Hippocampal formation (tissue), 2 donors: ENCODE measurements at places on chromosomes 6 and 20.

GRCh38 chr20:64200740-64201139 lies 36.5 kb downstream of the MYT1 start:
- DNase-seq: no peak

DNA sequence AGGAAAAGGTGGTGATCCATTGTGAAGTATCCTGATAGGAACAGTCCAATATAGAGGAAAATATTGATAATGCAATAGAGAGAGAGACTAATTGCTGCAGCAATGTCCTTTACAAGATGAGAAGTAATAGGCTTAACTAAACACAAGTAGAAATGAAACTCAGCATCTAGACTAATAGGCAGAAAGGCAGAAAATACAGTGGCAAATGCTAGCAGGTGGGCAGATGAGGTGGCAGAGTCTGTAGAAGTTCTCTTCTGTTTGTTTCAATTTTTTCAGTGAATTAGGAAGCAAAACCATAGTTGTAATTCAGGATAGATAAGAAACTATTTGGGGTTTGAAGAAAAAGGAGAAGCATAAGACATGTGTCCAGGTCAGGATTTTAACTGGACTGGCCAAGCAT lies 236.7 kb upstream of the HS3ST5 start:
- DNase-seq: no peak

DNA sequence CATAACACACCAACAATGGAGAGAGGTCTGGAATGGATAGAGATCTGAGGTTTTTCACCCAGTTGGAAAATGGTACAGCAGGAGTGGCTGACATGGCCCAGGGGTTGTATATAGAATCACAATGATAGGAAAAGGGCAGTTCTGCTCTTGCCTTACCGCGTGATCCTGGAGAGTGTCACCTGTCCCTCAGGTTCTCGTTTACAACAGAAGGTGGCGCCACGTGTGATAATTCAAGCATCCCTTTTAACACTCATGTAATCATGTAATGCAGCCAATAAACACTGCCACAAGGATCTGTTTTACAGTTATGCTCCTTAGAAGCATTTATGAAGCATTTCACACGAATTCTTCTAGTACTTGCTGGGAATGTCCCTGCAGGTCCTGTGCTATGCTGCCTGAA lies 12.9 kb upstream of the WFDC2 start:
- no peak for DNase-seq

DNA sequence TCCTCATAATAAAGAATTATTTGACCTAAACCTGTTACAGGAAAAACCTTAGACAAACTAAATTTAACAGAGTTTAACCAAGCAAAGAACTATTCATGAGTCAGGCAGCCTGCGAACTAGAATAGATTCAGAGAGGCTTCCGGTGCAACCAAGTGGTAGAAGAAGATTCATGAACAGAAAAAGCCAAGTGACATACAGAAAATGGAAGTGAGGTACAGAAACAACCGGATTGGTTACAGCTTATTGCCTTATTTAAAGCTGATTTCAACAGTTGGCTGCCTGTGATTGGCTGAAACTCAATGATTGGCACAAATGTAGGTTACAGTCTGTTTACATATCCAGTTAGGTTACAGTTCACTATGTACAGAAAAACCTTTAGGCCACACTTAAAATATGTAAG lies 10.1 kb downstream of the PPP1R3G start:
- no peak for DNase-seq

- DNase-seq: no peak
Observed at GRCh38 chr20:19777981-19778380, 19.9 kb downstream of the RIN2 start.

DNA sequence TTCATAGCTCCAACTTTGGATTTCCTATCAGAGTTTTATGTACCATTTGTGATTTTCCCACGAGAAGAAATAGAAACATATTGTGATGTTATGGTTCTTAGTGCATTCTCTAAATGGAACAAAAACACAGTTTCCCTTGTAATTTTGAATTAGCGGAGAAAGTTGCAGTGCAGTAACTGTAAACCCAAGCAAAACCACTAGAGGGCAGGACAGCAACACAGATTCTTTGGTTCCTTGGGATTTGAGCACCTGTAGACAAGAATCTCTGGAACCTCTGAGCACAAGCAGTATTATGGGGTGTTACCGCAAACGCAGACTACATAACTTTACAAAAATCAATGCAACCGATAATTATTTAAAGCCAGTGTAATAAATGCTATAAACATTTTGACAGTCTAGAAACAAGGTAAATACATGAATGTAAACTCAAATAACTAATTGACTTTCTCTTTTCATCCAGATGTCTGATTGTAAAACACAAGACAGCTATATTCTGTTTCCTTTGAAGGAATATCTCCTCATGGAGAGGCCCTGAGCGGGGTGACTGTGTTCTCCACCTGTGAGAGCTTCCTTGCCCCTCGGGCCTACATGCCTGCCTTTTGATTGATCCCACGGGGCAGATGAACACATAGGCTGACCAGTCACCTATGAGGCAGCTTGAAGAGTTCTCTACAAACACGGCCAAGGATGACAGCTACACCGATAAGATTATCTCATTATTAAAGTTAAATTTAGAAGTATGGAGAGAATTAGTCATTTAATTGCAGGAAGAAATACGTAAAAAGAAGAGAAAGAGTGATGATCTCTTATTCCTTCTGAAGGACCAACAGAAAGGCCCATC lies 67.5 kb upstream of the COL21A1 start:
- no peak for DNase-seq

DNA sequence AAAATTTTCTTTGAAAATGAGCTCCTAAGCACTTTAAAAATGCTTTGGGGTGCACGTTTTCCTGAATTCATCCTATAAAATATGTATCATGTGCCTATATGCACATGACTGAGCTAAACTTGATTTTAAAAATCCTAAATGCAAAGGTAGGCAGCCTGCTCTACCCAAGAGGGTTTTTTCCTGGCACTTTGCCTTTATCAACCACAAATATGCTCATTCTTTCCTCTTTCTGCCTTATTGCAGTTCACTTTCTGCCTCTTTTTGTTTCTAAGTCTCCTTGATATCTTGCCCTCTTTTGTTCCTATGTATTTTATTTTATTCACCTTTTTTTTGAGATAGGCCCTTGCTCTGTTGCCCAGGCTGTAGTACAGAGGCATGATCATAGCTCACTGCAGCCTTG lies 229.3 kb downstream of the GRM1 start:
- DNase-seq: no peak

GRCh38 chr20:43383026-43383795 lies 74.5 kb upstream of the SRSF6 start:
- no peak for DNase-seq

- no peak for DNase-seq
Observed at GRCh38 chr20:4147319-4147718, 132.0 kb upstream of the RNF24 start.

DNA sequence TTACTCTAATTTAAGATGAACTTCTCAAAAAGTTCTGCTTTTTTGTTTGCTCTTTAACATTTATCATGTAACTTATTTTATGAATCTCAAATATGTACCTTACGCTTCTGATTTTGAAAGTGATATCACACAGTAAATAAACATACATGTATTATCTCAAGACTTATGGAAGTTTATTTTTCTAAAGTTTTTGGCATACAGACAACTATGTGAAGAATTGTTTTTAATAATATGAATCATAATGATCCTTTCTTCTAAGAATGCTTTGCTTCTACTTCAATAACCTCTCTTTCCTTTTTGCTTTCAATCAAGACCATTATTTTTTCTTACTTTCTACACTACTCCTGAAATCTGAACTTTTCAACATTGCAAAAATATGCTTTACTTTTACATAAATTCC lies 816.4 kb downstream of the EYS start:
- DNase-seq: no peak

- DNase-seq: no peak
Observed at GRCh38 chr20:8877294-8877693, 191.6 kb upstream of the PLCB4 start.

DNA sequence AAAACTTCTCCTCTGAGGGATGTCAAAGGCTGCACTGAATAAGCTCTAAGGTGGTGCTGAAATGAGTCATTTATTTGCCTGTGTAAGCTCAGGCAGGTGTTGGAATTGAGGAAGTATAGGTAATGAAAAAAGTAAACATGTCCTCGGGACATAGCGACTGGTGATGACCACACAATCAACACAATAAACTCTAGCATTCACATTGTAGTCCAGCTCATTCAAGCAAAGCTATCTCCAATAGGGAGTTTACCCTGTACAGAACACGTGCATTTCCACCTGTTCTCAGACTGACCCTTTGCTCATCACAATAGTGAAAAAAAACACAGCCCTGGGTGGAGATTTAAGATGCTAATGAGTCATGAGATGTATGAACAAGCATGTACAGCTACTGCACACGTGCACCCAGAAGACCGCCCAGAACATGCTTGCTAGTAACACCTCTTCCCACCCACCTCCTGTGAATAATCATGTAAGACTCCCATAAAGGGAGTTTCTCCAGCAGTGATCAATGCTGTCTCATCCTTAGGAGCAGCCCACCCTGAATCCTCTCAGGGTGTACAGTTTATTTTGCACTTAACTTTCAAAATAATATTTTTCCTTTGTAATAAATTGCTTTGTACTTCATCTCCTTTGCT lies 33.0 kb upstream of the POU5F1 start:
- no peak for DNase-seq

GRCh38 chr20:41320976-41321375 lies 3.4 kb upstream of the ZHX3 start:
- DNase-seq: no peak

DNA sequence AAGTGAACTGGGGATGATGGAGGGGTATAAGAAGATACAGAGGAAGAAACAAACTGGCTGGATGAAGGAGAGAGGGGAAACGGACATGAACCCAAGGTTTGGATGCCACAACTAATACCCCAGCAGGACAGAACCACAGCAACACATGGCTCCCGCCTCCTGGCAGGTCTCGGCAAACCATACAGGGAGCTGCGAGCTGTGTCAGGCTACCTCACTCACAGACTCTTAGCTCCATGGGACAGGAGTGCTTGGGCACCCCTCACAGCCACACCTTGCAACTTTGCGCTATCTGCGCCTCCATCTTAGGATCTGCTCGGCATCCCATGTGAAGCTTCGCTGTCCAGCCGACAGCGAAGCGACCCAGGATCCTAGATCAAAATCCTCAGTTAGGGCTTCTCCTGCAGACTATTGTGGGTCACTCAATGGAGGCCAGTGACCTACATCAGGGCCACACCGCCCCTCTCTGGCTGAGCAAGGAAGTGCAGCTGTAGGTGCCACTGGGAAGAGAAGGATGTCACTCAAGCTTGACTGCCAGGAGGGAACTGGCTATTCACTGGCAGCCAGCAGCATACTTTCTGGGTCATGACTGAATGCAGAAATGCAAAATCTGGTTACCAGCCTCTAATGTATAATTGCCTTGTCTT lies 174.4 kb upstream of the RIN2 start:
- DNase-seq: no peak

DNA sequence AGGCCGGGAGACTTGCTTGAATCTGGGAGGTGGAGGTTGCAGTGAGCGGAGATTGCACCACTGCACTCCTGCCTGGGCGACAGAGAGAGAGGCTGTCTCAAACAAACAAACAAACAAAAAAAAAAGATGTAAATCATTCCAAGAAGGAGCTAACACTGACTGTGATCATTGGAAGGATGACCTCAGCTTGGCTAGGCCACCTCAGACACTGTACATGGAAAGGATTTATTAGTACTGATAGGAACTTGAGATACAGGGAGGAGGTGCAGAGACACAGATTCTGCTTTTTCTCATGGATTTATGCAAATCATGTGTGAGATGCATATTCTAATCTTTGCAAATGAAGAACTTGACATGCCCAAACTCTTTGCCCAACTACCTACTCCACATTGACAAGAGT lies 293.6 kb downstream of the HIVEP2 start:
- no peak for DNase-seq

DNA sequence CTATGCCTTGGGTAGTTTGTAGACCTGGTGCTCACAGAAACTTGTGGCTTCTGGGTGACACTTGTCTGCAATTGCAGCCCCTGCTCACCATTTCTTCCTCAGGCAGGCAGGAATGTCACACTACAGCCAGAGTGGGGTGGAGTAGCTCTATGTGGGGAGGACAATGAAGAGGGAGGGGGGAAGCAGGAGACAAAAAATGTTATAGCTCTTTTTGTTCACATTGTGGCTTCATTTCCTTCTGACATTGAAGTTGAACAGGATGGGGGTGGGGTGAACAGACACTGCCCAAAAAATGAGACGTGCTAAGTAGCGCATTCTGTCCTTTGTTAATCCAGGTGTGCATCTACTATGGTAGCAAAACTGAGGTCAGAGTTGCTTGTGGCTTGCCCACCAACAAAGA lies at the start of gene THEMIS:
THEMIS (minus strand) TSS at position 124 of the 400 bp plus-strand sequence. CDS start 126 bp downstream, outside the sequence.
- no peak for DNase-seq
